ENCODE measurements at places on chromosomes 16 and 17.

- no peak for DNase-seq
These were observed 308.0 kb downstream of the GRIN2A start for GRCh38 chr16:9874219-9874618.

DNA sequence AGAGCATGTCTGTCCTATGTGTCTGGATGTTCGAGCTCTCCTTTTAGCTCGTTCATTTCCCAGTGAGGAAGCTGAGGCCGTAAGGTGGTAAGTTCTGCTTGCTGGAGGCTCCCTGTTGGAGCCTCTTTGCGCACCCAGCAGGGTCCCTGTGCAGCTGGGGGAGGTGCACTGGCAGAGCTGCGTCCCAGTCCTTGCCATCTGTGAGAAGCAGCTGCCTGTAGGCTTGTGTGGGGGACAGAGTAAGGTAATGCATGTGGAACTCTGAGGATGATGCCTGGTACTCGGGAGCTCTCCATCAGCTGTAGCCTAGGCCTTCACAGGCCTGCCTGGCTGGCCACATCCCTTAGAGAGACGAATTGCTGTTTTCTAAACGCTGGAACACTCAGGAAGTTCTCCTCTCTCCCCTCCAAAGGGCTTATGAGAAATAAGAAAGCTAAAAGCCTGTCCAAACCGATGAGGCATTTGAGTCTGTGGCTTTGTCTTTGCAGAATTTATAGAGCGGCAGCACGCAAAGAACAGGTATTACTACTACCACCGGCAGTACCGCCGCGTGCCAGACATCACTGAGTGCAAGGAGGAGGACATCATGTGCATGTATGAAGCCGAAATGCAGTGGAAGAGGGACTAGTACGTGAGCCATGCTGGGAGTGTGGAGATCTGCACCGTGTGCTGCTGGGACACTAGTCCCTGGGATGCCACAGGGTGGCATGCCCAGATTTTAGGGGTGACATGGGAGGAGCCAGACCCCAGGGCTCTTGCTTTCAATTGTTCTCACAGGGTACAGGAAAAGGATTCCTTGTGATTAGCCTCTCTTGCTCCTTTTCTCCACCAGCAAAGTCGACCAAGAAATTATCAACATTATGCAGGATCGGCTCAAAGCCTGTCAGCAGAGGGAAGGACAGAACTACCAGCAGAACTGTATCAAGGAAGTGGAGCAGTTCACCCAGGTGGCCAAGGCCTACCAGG, 1.6 kb downstream of the NDUFB10 start:
- DNase-seq, result peak; percentile 26

GRCh38 chr17:43170766-43171585, at the start of gene NBR1:
Gene NBR1 (plus strand): TSS chr17:43171214. CDS start chr17:43175800, 4,586 bp downstream.
- DNase-seq, result peak; percentile 98

GRCh38 chr17:56594320-56595107, 1.0 kb downstream of the NOG start:
- peak; percentile 63 for DNase-seq

DNA sequence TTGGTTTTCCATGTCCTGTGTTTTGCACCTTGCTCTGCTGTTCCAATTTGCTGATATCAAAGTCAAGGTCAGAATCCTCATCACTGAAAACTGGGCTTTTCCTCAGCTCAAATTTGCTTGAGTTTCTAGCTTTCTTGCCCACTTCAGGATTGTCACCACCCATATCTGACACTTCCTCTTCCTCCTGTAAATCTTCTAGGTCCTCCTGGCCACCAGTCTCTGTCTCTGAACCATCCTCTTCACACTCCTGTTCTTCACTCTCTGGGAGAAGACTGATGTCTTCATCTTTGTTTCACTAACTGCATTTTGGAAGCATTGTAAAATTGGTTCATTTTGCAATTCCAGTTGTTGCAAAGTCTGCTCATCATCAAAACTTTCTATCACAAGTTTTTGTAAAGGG, 63.4 kb upstream of the RBL2 start:
- DNase-seq, result no peak

DNA sequence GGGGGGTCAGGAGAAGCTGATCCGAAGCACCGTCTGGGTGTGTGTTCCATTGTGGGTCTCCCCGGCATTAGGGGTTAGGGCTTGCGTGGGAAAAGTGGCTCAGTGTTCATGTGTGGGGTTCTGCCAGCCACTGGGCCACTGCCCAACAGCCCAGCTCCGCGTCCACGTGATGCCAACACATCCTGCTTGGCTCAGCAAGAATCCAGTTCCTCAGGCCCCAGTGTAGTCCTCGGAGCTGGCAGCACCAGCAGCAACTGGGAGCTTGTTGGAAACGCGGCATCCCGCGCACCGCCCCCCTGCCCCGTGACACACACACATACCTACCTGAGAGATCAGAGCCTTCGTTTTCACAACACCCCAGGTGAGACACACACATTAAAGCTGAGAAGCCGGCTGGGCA, 18.9 kb downstream of the LGALS9 start:
- no peak for DNase-seq

DNA sequence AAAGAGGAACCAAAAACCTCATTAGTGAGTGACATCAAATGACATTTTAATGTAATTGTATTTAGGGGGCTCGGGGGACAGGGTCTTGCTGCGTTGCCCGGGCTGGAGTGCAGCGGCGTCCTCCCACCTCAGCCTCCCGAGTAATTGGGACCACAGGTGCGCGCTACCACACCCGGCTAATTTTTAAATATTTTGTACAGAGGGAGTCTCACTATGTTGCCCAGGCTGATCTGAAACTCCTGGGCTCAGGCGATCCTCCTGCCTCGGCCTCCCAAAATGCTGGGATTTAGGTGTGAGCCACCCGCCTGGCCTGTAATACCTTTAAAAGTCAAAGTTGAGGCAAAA, 581 bp downstream of the SNRNP25 start:
- no peak for DNase-seq

DNA sequence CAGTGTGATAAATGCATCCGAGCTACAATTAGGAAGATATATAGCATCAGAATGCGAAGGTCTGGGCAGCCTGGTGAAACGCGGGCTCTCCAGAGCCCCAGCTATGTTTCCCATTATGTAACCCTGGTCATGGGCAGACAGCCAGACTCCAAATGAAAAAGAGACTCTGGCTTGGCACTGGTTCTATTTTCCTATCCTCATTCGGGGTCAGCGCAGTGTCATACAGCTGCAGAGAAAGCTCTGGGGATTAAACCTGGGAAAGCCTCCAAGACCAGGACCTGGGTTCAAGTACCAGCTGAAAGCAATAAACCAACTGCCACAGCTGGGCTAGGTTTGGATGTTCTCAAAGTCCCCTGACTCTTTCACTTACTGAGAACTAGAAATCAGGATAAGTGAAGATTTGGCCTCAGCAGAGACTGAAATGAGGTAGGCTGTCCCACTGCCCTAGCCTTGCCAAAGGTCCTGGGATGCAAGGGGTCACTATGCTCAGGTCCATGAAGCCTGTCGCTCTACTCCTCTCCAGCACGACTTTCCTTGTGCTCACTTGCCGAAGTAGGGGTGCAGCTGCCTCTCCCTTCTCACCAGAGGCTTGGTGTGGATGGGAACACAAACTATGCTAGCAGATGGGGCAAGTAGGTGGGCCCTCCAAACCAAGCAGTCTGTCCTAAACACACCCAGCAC, 123.8 kb downstream of the SMG6 start:
- no peak for DNase-seq

DNA sequence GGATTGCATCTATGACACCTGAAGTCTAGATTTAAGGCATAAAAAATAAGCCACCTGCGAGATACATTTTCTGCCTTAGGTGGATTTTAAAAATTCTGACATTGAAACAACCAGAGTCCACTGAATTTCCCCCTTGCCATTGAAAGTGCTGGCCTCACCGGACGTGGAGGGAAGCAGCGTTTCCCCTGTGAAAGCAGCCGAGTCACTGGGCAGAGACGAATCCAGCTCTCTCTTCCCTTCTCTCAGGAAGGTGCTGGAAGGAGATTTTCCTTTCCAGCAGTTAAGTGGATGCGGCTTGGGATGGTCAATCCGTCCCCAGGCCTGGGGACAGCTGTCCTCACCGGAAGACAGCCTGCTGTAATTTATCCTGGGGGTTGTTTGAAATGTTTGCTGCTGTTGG, 270.9 kb upstream of the FOXF1 start:
- DNase-seq, result no peak

- no peak for DNase-seq
These were observed 1568.1 kb upstream of the GOT2 start for GRCh38 chr16:60302261-60302660.

- no peak for DNase-seq
These were observed 156.3 kb downstream of the MSI2 start for GRCh38 chr17:57412520-57413096.

- DNase-seq, result no peak
These were observed 24.5 kb upstream of the OSGIN1 start for GRCh38 chr16:83928341-83929055.

DNA sequence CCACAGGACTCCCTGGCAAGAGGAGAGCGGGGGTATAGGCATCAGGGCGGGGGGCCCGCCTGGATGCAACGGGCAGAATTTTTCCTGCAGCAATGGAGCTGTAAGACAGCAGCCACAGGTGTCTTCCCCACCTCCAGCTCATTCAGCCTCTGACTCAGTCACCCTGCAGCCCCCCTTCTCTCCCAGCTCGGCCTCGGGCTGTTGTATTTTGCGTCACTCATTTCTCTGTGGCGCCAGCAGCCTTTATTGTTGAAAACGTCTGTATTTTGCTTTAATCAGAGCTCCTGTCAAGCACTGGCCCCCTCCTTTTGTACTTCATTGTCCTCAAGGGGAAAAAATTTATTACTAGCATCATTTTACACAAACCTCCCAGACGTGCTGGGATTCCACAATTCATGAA, 117.7 kb downstream of the WSCD1 start:
- DNase-seq, result no peak

DNA sequence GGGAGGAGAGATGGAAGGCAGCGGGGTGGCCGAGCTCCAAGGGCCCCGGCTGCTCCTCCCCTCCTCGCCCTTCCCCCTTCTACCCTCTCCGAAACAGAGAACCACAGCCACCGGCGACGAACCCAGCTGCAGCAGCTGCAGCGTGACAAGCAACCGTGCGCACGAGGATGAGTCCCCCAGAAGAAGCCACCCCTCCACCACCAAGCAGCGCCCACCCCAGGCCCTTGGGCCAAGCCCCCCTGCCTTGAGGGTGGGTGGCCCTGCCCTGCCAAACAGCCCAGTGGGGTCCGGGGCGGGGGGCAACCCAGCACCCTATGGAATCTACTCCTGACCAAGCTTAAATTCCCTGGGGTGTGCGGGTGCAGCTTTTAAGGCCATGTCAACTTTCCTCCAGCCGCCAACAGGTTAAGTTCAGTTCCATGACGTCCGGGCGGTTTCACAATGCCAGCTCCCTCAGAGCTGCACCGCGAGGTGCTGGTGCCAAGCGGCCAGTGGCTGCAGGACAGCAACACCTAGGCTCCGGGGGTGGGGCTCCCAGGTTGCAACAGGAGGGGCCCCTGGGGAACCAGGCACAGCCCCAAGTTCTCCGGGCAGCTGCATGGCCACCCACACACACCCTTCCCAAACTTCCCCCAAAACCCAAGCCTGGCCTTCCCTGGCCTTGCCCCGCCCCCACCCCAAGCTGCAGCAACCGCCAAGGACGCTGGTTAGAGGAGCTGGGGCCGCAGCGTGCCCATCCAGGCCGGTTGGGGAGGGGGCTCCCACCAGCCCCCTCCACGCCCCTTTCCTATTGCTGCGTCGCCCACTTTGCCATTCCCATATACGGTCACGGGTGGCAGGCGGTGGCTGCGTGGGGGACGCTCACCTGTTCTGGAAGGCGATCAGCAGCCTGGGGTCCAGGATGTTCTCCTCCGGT, 2.0 kb downstream of the CBX4 start:
- peak; percentile 84 for DNase-seq

DNA sequence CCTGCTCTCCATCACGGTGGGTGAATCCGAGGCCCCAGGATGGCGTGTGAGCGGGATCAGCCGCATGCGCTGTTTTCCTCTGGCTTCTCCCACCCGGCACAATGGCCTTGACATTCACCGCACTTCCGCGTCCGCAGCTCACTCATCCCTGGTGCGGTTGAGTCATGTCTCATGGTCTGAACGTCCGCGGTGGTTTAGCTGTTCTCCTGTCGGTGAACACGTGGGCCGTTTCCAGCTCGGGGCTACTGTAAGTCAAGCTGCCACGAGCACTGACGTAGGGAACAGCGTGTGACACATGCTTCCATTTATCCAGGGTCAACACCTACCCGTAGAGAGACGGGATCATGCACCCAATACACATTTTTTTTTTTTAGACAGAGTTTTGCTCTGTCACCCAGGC, 15.3 kb upstream of the CACNA1H start:
- no peak for DNase-seq

DNA sequence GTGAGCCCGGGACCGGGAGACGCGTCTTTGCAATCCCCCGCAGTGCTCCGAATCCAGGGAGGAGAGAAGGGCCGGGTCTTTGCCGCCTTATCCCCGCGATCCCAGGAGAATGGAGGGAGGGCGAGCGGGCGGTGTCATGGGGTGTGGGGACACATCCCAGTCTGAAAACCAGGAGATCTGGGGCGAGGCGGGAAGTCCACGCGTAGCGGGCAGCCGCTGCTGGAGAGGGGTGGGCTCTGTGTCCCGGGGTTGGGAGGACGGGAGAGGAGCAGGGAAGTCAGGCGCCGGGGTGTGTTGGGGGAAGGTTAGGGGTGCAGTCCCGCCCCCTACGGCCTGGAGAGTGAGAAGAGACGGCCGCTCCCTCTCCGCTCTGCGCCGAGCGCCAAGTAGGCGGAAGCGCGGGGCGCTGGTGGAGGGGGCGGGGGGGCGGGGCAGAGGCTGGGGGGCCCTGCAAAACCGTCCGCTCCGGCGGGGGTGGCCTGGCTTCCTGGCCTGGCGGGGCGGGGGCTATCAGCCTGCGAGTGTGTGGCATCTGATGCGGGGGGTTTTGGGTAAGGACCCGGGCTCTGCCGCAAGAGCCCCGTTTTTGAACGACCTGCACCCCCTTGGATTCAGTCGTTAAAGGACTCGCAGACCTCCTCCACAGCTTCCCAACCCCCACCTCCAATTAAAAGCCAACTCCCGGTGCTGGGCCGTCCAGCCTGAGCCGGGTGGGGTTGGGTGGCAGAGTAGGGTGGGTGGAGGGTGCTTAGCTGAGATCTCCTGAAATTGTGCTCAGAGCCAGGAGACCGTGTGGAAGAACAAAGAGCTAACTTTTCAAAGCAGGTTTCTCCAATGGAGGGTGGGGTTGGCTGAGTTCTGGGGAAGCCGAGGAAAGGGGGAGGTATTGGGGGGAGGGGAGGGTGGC, 654 bp downstream of the LASP1 start:
- DNase-seq, result peak; percentile 74

DNA sequence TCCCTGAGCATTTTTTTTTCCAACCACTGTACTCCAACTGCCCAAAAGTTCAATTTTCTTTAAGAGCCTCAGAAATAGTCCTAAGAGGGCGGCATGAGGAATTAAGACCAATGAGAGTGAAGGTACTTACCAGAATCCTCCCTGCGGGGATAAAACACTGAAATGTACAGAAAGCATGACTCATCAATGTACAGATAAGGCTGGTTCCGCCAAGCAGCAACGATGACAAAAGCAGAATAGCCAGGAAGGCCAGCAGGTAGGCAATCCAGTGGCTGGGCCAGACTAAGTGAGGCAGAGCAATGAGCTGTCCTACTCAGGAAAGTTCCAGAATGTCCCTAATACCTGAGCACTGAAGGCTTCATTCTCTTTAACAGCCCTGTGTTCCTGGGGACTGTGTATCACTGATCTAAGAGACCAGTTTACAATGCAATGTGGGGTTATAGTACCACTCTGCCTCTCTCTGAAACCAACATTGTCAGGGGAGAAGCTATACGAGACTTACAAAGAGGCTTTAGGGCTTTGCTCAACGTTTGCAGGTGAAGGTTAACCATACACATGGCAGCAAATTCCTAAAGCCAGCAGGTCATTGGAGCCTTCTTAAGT, 11.0 kb upstream of the GPR139 start:
- DNase-seq, result peak; percentile 0
